ENCODE measurements at places on chromosomes 4 and X. TPM values are rescaled to one million over a fixed set of nuclear protein-coding genes. Genes with fewer than 3 reads are reported as not detected.

GRCh38 chrX:136694431-136695087 is 46.6 kb downstream of the CD40LG start:
- H3K4me1 ChIP-seq = no peaks in the 10 kb centered on the region
- no peak overlapping the region for H3K27ac ChIP-seq
- H3K36me3 ChIP-seq = no peaks in the 10 kb centered on the region
- no peaks in the 10 kb centered on the region for H3K27me3 ChIP-seq
- no peak overlapping the region for H3K4me3 ChIP-seq

DNA sequence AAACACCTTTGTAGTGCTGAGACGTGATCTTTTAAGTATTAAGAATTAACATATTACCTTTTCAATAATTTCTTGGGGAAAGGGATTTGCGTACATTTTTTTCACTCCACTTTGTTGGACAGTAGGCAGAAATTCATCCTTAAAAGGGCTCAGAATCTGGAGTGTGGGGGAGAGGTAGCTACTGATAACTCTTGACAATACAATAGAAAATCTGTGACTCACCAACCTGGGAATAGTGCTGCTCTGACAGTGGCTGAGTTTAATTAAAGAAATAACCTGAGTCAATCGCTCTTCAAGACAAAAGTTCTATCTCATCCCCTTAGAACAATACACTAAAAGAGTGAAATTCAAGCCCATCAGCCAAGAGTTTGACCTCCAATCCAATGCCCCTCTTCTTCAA is 60.2 kb downstream of the SLC9A7 start:
- DNase-seq = no peak
- H3K36me3 ChIP-seq = no peaks in the 10 kb centered on the region
- no peak overlapping the region for H3K27ac ChIP-seq
- H3K4me1 ChIP-seq = no peaks in the 10 kb centered on the region

DNA sequence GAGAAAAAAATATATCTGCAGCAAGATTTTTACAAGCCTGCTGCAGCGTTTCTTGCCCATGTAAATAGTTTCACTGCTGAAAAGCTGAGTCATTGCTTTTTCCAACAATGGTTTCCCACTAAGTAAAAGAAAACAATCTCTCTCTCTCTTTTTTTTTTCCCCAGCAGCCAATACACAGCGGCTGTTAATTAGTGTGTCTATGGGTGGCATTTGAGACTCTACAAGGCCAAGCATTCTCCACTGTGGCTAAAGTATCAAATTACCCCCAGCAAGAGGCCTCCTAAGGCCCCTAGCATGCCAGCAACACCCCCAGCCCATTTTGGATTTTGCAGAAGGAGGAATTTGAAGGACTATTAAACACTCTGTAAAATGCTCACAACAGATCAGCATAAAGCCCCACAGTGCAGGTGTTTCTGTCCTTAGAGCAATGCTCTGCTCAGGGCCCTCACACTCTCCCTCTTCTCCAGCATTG is 837.4 kb downstream of the TRIML1 start:
- H3K36me3 ChIP-seq = no peaks in the 10 kb centered on the region
- H3K4me3 ChIP-seq = peak overlapping the region; percentile 14
- H3K27ac ChIP-seq = no peak overlapping the region
- peak; percentile 60 for DNase-seq

DNA sequence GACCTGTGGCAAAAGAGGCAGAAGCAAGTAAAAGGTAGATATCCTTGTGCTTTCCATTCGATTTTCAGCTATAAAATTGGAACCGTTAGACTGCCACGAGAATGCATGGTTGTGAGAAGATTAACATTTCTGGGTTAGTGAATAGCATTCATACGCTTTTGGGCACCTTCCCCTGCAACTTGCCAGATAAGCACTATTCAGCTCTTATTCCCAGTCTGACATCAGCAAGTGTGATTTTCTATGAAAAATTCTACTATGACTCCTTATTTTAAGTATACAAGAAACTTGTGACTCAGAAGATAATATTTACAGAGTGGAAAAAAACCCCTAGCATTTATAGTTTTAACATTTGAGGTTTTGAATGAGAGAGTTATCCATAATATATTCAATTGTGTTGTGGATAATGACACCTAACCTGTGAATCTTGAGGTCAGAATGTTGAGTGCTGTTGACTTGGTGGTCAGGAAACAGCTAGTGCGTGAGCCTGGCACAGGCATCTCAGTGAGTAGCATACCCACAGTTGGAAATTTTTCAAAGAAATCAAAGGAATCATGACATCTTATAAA is 3.9 kb downstream of the FGB start:
- H3K27ac ChIP-seq = no peak overlapping the region
- H3K27me3 ChIP-seq = no peaks in the 10 kb centered on the region
- DNase-seq = no peak
- H3K4me1 ChIP-seq = no peaks in the 10 kb centered on the region

HERC5 gene
- 6.5 TPM for total RNA-seq

FGFBP1 gene
- total RNA-seq = 6.9 TPM

Data from kidney (tissue), 22 donors.